Kidney epithelial cell (primary cell): ENCODE measurements at places on chromosomes 5 and 9.
A peak's percentile ranks its signal among the peaks of the same experiment; 100 is the strongest.

- DNase-seq: no peak
These were observed 78.2 kb downstream of the ALDH7A1 start for GRCh38 chr5:126516852-126517251.

DNA sequence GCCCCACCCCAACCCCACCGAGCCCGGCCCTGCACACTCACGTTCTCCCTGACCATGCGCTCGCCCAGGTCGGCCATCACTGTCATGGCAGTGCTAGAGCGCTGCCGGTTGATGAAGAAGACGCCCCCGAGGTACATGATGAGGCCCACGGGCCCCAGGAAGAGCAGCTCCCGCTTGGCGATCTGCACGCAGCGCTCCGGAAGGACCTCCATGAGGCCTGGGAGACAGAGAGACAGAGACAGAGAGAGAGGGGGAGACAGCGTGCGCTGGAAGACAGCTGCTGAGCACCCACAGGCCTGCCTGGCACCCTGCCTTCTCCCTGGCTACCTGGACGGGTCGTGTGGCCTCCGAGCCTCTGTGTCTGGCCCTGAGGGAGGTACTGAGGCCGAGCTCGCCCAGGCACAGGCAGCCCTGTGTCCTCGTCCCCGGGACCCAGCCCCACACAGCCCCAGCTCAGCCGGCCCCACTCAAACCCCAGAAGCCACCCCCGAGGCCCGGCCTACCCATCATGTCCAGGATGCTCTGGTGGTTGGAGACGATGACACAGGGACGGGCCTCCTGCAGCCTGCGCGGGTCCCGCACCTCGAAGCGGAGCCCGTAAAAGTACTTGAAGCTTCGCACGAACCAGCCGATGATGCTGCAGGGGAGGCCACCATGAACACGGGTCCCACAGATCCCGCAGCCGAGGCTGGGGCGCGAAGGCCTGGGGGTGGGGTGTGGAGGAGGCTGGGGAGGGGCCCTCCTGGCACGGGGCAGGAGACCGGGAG is 10.2 kb downstream of the AGPAT2 start:
- no peak for DNase-seq

GRCh38 chr5:72216756-72217155 is 103.3 kb downstream of the MRPS27 start:
- no peak for DNase-seq

GRCh38 chr5:53537711-53538110 is 22.7 kb upstream of the NDUFS4 start:
- DNase-seq: no peak

DNA sequence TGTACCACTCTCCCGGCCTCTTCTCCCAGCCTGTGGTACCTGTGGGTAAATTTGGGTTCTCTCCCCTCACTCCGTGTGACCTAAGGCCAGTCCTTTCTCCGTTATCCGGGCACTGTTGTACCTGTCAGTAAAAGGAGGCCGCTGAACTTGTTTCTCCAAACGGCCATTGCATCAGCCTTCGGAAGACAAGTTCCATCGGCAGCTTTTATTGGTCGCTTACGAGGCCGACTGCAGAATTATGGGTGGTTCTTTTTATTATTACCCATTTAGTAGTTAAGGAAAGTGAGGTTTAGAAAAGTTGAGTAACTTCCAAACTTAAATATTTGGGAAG is 558 bp downstream of the GRPEL2 start:
- no peak for DNase-seq

DNA sequence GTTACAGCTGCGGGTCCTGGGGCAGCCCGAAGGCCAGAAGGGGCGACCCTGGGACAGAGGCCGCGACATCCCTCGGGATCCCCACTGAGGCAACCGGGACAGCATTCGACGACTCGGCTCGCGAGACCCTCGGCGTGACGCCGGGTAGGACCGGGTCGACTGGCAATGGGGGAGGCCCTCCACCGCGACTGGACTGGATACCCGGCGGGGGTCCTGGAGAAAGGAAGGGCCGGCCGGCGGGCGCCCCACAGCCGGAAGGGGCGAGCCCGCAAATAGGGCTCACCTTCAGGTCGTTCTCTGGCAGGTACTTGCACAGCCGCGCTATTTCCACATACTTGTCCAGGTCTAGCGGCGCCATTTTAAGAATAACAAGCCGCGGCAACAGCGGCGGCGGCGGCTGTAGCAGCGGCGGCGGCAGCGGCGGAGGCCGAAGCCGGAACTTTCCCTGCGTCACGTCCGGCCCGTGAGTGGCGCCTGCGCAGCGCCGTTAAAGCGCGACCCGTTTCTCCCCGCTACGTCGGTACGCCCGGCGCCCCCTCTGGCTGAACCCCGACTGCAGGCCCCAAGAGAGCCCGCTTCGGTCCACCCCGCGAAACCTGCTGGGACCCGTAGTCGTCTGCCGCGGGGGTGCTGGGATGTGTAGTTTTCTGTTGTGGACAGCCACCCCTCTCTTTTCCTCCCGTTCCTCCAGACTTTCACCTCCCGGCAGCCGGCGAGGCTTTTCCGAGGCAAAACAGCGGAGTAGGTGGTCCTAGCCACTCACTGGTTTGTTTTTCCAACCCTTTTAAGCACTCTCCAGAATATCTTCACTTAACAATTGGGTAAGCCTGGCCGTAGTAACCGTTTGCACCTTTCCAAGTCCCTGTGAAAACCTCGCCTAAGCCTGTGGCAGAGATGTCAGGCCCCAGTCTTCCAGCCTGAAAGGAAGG is at the start of gene PPP6C:
PPP6C (minus strand) TSS at position 443 of the 929 bp plus-strand sequence; CDS start at position 358, 85 bp downstream.
- DNase-seq: peak; percentile 82

DNA sequence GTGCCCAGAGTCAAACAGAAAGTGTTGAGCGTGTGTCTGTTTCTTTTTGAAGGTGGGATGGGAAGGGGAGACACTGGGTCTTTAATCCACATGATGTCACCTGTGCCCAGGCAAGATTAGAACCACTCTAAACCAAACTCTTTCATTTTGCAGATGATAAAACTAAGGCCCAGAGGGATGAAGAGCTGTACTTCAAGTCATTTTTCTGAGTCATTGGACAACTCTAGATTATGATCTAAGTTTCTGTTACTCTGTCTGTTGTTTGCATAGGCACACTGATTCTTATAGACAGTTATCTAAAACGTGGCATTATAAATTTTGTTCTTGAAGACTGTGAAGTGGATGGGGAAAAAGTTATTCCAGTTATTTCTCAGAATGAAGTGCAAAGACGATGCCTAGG is 48.8 kb downstream of the MAST4 start:
- no peak for DNase-seq

DNA sequence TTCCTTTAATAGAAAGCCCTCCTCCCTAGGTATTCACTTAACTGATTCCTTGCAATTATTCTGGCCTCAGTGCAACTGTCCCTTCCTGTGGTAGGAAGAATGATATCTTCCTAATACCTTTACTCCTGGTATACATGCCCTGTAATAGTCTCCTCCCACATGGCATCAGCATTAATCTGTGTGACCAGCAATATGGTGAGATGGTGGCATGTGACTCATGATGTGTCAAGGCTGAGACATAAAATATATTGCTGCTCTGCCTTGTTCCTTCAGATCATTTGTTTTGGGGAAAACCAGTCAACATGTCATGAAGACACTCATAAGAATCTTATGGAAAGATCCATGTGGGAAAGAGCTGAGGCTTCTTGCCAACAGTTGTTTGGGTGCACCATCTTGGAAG is 149.1 kb upstream of the TRPM3 start:
- DNase-seq: no peak

GRCh38 chr9:124513376-124513994 is 6.3 kb upstream of the NR5A1 start:
- no peak for DNase-seq

DNA sequence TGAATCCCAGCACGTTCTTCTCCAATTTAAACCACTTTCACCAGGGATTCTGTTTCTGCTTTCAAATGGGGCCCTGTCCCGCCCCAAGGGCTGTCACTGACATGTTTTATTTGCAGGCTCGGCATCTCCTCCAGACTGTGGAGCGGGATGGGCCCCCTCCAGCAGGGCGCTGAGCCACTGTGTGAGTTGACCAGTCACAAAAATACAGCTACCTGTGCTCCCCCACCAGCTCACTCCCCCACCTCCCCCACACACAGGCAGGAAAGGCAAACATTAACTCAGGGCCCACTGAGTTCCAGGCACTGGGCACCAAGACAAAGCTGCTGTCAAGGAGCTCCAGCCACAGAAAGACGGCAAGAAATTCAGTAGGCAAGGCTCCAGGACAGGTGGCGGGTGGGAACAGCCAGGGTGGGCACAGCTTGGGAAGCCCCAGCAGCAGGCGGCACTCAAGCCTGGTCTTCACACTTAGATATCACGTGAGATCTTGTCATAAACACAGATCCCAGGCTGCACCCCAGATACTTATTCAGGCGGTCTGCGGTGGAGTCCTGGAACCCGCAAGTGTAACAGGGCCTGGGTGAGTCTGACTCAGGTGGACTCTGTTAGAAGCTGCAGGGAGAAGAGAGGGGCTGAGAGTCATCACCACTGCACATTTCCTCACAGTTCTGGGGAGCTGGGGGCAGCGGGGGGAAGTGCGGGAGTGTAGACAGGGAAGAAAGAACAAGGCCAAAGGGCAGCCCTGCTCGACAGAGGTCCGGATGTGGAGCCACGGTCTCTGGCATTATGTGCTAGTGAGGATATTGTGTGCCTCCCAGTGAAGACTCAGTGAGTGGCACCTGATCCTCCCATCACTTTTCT is 44.7 kb downstream of the OR2V1 start:
- DNase-seq: no peak

GRCh38 chr5:10480237-10480985 is 38.7 kb downstream of the ROPN1L start:
- DNase-seq: no peak

DNA sequence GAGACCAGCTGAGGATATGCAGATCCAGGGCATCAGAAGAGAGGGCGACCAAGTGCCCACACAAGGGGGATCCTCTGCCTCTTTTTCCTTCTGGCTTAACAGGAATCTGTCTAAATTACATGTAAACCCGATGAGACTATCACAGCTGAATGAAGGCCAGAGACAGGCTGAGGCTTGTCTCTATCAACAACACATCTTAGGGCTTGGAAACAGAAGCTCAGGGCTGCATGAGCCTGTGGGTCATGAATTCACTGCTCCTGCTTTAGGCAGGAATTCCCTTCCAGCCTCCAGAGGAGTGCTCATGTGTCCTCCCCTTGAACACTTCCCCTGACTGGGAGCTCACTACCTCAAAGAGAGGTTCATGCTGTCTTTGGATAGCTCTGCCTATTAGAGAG is 106.1 kb upstream of the PHYKPL start:
- no peak for DNase-seq

DNA sequence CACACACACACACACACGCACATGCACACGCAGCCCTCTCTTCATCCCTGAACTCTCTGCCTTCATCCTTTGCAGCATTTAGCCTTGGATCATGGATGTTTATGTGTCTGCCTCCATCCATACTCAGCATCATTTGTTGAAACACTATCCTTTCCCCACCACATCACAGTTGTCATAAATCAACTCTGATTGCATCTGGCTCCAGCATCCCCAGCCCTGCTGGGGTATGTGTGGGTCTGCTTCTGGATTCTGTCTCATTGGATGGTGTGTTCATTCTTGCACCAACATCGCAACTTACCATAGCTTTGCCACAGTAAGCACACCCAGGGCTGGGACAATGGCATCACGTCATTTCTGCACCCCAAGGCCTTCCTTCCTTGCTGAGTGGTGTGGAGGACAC is 175.4 kb downstream of the RGS3 start:
- no peak for DNase-seq

DNA sequence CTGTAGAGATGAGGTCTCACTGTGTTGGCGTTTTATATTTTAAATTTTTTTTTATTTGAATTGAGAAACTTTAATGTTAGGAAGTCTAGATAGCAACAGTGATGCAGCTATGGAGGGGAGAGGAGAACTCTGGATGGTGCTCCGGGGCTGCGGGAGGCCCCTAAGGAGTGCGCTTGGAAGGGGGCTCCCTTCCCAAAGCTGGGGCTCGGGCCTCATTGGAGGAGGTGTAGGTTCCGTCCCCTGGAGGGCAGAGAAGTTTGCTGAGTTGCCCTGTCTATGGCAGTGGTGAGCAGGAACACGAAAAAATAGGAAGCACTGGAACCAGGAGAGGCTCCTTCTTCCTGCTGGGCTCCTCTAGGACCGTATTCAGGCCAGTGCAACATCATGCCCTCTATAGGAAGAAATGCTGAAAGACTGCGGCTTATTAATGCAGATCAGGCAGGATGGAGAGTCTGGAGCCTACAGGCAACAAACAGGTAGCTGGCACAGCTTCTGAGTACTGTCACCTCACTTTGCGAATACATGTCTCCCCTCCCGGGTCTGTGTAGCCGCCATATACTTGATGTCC is 16.1 kb downstream of the AHRR start:
- DNase-seq: no peak

DNA sequence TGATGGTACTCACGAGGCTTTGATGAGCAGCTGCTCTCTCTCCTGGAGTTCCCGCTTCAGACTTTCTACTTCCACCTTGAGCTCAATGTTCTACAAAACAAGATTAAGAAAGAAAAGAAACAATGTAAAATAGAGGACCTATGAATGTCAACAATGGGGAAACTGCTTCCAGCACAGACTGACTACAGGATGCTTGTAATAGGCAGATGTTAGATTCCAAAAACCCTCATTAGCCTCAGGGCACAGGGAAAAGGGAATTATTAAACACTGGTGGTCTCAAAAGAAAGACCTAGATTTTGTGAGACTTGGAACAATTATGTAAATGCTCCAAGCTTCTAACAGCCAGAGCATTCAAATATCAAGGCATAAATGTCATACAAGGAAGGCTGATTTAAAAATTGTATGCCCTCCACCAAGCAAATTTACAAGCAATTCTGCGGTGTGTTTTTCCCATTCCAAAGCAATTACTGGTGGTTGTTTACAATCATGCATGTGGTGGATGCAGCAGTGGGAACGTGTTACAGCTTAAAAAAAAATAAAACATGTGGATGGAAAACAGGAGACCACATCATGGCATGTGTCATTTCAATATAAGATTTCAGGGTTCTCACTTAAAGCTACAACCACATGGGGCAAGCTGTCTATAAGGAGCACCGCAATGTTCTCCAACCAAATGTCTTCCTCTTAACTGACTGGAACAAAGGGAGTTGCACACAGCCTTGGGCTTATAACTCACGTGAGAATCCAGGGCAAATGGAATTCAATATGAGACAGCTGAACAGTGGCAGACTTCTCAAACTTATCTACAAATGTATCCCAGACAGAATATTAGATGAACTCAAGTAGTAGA is 34.0 kb downstream of the CDK5RAP2 start:
- DNase-seq: no peak

- no peak for DNase-seq
These were observed 137.5 kb downstream of the CPLANE1 start for GRCh38 chr5:37111426-37112382.

GRCh38 chr5:6590581-6590980 is 42.3 kb downstream of the NSUN2 start:
- no peak for DNase-seq

GRCh38 chr5:42836070-42836769 is 24.5 kb upstream of the SELENOP start:
- no peak for DNase-seq

- DNase-seq: no peak
These were observed 4.7 kb upstream of the TMEM210 start for GRCh38 chr9:137176302-137177182.

DNA sequence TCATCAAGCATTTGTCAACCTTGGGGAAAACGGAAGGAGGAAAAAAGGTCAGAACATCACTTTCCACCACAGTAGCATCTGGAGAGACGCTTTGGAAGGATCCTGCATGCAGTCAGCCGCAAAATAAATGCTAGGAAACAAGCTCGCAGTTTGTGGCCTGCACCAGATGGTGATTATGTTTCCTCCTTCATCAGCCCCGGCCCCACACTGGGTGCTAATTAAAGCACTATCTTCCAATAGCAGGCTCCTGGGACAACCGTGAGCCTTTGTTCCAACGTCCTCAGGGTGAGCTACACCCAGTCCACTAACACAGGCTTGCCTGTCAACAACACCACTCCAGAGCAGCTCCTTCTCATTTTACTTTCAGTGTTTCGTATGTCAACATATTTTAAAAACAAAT is 64.0 kb downstream of the RNF130 start:
- DNase-seq: no peak
